SK-MEL-5 (cell line): ENCODE measurements at places on chromosomes 3 and 15. TPM values are rescaled to one million over a fixed set of nuclear protein-coding genes. Genes with fewer than 3 reads are reported as not detected.
A peak's percentile ranks its signal among the peaks of the same experiment; 100 is the strongest.

GRCh38 chr3:114362815-114363214, 69.0 kb downstream of the TIGIT start:
- DNase-seq = peak; percentile 61

DNA sequence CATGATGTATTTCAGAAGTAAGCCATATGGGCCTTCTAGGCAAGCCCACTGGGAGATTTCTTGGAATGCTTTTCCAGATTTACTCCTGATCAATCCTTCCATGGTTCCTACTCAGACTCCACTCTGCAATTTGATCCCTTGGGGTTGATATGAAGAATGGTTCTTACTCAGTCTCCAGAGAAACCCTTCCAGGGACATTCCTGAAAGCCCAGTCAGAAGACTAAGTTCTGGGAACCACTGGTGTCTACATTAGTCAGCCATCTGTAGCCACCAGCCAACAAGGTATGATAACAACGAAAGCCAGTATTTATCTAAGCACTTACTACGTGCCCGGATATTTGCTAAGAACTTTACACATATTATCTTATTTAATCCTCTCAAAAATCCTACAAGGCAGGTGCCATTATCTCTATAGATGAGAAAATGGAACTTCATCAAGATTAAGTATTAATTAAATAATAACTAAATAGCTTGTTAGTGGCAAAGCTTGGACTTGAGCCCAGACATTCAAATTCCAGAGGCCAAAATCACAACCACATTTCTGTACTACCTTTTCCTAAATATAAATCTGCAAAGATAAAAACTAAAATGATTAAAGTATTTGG, 32.7 kb downstream of the ZNF385D start:
- no peak for DNase-seq

The GPR176 gene
- total RNA-seq = 5.3 and 6.3 TPM in 2 replicates

GRCh38 chr3:16692486-16693344, 87.5 kb upstream of the DAZL start:
- DNase-seq = no peak

DNA sequence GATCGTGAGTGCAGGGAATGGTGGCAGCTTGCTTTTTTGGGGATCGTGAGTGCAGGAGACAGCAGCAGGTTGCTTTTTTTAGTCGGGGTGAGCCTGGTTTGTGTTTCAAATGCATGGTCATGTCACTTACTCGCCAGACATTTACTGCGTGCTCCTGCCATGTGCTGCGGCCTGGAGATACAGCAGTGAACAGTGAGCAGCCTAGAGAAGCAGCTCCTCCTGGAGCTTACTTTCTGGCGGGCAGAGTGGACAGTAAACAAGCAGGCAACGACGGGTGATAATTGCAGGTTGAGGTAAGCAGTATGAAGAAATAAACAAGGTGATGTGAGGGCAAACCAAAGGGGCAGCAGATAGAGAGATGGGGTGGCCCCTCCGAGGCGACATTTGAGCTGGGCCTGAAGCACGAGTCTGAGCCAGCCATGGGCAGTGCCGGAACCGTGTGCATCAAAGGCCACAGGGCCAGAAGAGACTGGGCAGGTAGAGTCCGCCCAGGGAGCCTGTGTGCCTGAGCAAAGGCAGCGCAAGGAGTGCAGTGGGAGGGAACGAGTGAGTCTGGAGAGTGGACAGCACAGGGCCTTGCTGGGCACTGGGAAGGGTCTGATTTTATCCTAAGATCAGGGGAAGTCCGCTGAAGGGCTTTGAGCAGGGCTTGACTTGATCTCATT, 57.3 kb upstream of the RASA2 start:
- no peak for DNase-seq

DNA sequence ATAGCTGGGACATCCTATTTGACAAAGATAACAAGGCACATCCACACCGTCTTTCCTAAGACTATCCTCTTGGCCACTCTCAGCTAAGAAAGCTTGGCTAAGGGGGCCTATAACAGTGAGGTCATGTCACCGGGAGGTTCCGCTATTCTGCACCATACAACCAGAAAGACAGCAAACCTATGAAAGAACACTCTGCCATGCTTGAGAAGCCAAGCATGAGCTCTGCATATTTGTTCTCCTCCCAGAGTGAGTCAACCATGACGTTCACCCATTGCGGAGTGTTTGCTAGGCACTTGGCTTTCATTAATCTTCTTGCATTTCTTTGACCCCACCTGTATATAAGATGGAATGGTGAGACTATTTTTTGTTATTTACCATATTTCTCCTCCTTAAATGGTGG, 141.2 kb downstream of the GMNC start:
- no peak for DNase-seq

The CPNE4 gene
- total RNA-seq = not detected in 2 replicates

The LRCH3 gene
- total RNA-seq = 92.3 and 93.7 TPM in 2 replicates

The PRTG gene
- 11.3 and 16.4 TPM in 2 replicates for total RNA-seq

GRCh38 chr3:112233083-112233482, 60.9 kb downstream of the SLC9C1 start:
- DNase-seq = no peak

DNA sequence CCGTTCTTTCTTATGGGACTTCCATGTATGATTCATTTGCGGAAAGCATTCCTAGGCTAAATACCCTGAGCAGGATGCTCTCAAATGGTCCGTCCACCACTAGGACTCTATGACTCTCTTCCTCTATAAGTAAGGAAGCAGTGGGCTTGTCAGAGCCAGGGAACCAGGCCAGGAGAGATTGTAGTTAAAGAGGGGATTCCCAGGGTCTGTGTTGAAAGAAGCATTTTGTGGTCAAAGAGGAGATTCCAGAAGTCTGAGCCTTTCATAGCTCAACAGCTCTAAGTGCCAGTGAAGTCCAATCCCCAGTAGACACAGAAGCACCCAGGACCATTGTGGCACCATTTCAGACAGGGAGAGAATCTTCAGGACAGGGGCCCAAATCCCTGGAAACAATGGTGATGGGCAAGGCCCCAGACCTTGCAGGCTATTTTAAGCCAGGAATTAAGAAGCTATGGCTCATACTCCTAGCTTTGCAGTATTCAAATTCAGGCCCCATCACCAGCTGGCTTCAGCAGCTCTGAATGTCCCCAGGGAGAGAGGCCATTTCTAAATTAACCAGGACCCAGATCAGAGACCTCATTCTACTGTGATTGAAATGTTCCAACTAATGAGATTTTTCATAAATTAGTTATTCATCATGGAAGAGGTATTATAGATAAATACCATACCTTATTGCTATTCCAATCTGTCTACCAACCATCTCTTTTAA, 81.7 kb downstream of the CD47 start:
- DNase-seq = no peak

The APH1B gene
- 16.2 and 17.0 TPM in 2 replicates for total RNA-seq

The RNU6-1 gene
- total RNA-seq = not detected in 2 replicates

The MASP1 gene
- total RNA-seq = not detected in 2 replicates

The SLC12A1 gene
- 0.11 and 0.16 TPM in 2 replicates for total RNA-seq

- DNase-seq = no peak
Measured at GRCh38 chr15:87981969-87982368, 274.6 kb downstream of the NTRK3 start.

DNA sequence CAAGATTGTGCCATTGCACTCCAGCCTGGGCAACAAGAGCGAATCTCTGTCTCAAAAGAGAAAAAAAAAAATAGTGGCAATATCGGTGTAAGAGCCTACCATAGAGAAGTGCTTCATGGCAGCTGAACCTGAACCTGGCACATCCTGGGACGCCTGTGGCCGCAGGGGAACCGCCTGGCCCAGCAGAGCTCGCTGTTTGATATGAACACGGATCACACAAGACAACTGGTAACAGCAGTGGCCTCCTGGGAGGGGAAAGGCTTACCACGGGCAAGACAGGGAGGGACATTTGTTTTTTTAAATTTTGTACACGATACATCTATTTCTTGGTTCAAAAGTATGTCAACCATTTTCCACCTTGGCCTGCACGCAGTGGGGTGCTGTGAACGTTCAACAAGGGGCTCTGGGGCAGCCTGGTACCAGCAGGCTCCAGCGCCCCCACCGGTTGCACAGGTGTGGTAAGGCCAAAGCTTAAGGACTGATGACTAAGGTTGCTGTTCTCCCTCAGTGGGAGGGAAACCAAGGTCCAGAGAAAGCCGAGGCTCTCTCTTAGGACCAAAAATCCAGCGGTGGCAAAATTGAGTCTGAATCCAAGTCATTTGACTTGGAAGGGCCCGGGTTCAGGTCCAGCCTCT, 21.7 kb upstream of the EPHB3 start:
- DNase-seq = no peak

DNA sequence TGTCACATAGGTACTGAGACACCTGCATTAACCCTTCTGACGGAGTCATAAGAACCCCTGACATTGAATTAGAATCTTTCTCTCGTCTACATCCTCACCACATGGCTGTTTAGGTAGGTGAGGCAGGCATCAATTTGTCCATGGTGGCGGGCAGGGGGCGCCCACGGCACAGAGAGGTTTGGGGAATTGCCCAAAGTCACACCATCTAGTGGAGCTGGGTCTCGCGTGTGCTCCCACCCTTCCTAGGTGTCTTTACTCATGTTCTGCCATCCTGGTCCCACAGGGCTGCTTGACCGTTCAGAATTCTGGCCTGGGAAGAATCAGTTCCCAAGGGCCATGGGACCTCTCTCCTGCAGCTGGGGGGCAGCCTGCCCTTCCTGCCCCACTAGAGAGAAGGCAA, 14.7 kb upstream of the DLL4 start:
- DNase-seq = peak; percentile 57

DNA sequence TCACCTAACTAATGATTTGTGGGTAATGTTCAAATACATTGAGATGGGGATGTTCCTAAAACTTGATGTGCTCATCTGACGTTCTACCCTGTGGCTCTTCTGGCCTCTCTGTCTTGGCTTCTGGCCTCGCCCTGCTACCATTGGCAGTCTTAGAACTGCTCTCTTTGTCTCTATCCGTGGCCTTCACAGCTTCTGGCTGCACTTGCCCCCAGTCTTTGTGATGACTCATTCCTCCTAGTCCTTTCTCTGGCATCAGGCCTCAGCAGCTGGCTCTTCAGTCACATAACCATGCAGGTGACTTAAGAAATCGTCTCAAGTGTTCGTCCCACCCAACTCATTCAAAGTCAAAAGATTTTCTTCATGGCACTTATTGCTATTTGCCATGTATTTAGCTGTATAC, 188.1 kb downstream of the BBX start:
- DNase-seq = peak; percentile 32

DNA sequence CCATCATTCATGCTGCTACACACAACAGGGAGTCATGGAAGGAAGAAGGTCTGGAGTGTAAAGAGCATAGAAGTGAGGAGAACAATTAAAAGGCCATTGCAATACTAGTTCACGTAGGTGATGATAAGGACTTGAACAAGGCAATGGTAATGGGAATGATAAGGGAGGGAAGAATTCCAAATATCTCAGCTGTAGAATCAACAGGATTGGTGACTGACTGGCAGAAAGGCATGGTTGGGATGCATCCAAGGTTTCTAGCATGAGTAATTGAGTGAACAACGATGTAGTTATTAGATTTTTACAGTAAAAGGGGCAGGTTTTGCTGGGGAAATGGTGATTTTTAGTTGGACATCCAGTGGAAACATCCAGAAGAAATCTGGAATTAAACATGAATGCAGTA, 2.4 kb upstream of the SEC62 start:
- no peak for DNase-seq
